Suppressor macrophage treated with lipopolysaccharide for 4 hours (primary cell): ENCODE measurements at places on chromosomes 5 and 9.

DNA sequence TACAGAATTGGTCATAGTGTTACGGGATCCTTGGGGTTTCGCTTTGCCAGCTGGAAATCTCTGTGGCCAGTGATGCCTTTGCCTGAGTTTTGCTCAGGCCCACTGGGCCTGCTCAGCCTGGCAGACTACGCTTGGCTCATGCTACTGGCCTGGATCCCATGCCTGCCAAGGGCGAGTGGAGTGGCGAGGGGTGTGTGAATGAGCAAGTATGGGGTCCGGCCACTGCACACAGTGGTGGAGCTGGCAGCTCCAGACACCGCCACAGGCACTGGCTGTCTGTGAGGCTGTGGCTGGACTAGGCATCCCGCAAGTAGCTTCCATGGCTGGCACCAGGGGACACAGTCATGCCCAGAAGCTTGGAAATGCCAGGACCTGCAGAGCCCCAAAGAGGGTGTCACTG, 240.3 kb downstream of the ARRDC3 start:
- no peak for DNase-seq

- DNase-seq, result no peak
These were observed 81.2 kb upstream of the TRIM32 start for GRCh38 chr9:116605904-116606341.

GRCh38 chr5:82100303-82101077, 128.7 kb downstream of the ATG10 start:
- DNase-seq, result peak; percentile 60

DNA sequence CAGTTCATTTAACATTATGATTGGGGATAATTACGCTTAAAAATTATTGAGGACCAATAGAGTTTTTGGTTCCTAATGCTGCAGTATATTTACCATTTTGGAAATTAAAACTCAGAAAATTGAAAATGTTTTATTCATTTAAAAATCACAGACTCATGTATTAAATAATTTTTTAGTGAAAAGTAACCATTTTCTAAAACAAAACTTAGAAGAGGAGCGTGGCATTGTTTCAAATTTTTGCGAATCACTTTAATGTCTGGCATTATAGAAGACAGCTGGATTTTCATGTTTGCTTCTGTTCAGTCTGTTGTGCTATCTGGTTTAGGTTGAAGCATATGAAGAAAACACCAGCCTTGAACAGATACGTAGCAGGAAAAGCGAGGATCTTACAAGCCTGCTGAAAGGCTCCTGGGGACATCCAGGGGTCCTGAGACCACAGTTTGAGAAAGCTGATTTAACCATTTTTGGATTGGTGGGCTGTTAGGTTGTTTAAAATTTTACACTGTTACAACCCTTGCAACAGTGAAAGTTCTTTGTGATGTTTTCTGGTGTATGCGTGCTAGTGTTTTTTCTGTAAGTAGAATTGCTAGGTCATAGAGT, 1.6 kb downstream of the ZFYVE16 start:
- no peak for DNase-seq
